NCI-H2029 (cell line): ENCODE measurements at places on chromosomes 12 and 14.
A peak's percentile ranks its signal among the peaks of the same experiment; 100 is the strongest.

GRCh38 chr12:106269150-106269771 is 21.4 kb upstream of the CKAP4 start:
- no peak for DNase-seq

DNA sequence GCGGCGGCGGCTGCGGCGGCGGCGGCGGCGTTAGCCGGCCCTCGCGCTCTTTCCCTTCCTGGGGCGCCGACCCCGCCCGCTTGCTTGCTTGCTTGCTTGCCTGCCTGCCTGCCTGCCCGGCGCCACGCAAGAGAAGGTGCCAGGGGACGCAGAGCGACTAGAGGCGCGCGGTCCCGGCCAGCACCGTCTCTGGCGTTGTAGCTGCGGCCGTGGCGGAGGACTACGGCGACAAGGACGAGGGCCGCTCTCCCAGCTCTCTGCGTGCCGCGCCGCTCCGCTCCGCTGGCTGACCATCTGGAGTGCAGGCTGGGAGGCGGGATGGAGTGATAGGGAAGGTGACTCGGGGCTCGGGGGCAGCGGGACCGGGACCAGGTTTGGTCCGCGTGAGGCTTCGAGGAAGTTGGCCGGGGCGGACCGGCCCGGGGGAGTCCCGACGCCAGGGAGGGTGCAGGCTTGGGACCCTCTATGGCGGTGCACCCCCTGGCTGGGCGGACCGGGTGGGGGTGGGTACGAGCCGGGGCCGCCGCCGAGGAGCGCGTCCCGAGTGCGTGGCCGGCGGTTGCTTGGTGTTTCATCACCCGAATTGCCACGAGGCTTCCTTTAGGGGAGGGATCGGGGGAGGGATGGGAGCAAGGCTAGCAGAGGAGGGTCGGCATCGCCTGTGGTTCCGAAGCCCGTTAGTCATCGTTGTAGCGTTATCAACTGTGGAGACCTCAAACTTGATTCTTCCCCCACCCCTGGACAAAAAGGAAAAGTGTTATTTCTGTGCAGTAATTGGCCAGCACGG is 471 bp downstream of the XPOT start:
- peak; percentile 54 for DNase-seq

- DNase-seq = no peak
These were observed 23.3 kb upstream of the SLC6A12 start for GRCh38 chr12:237026-237815.

- DNase-seq = no peak
These were observed 50.2 kb upstream of the NID2 start for GRCh38 chr14:52119030-52119429.

GRCh38 chr12:101759396-101760047 is 20.3 kb upstream of the SYCP3 start:
- DNase-seq = peak; percentile 49

GRCh38 chr14:51482102-51482501 is 169.6 kb upstream of the FRMD6 start:
- DNase-seq = no peak

GRCh38 chr12:78338054-78338785 is 507.5 kb downstream of the NAV3 start:
- no peak for DNase-seq

GRCh38 chr14:101518611-101519473 is 42.5 kb upstream of the DIO3 start:
- DNase-seq = no peak

- DNase-seq = no peak
These were observed 11.0 kb upstream of the AEBP2 start for GRCh38 chr12:19428246-19428645.

GRCh38 chr14:76647697-76648298 is 113.5 kb upstream of the VASH1 start:
- DNase-seq = peak; percentile 27

DNA sequence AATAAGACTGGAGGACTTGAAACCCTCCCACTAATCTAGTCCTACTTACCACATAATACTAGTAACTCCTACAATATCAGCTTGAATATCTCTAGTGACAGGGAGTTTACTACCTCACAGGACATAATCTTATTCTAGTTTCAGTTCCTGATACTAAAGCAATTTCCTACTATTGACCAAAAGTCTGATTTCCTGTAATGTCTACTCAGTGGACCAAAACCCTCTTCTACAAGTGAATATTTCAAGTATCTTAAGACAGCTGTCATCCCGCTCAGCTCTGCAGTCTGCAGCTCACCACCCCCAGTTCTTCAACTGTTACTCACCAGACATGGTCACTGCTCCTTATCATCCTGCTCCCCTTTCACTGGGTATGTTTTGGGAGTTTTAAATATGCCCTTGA is 70.8 kb upstream of the TMCC3 start:
- no peak for DNase-seq

- DNase-seq = no peak
These were observed 88.1 kb downstream of the ITPR2 start for GRCh38 chr12:26744697-26745440.

DNA sequence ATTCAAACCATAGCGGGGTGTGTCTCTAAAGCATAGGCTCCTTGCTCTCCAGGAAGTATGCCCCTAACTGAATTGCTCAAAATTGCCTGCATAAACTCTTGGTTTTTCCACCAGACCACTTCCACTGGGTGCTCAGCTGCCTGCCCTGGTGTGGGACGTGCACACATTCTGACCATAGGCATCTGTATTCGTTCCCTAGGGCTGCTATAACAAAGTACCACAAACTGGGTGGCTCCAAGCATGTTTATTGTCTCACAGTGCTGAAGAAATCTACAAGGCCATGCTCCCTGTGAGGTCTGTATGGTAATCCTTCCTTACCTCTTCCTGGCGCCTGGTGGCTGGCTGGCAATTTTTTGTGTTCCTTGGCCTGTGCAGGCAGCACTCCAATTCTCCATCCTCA is 16.4 kb upstream of the GALNT6 start:
- no peak for DNase-seq

DNA sequence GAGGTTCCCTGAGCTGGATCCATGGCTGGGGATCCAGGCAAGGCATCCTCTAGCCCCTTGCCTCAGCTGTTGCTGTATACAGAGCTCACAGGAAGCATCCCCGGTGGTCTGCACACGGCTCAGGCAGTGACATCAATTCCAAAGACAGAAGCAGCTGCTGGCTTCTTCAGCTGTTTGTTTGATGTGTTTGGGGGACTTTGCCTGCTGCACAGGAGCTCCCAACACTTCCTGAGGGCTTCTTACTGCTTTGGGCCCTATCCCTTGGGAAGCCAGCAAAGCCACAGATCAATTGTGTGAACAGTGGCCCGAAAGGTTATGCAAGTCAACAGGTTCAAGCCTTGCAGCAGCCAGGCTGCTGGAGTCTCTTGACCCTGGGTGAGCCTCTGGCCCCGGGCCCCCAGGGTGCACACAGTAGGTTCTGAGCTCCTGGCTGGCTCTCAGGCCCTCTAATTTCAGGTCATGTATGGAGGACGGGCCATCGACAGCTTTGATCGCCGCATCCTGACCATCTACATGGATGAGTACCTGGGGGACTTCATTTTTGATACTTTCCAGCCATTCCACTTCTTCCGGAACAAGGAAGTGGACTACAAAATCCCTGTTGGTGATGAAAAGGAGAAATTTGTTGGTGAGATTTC is 42.6 kb downstream of the CCDC92 start:
- DNase-seq = no peak

- DNase-seq = no peak
These were observed 25.7 kb downstream of the TBC1D15 start for GRCh38 chr12:71865166-71865713.

DNA sequence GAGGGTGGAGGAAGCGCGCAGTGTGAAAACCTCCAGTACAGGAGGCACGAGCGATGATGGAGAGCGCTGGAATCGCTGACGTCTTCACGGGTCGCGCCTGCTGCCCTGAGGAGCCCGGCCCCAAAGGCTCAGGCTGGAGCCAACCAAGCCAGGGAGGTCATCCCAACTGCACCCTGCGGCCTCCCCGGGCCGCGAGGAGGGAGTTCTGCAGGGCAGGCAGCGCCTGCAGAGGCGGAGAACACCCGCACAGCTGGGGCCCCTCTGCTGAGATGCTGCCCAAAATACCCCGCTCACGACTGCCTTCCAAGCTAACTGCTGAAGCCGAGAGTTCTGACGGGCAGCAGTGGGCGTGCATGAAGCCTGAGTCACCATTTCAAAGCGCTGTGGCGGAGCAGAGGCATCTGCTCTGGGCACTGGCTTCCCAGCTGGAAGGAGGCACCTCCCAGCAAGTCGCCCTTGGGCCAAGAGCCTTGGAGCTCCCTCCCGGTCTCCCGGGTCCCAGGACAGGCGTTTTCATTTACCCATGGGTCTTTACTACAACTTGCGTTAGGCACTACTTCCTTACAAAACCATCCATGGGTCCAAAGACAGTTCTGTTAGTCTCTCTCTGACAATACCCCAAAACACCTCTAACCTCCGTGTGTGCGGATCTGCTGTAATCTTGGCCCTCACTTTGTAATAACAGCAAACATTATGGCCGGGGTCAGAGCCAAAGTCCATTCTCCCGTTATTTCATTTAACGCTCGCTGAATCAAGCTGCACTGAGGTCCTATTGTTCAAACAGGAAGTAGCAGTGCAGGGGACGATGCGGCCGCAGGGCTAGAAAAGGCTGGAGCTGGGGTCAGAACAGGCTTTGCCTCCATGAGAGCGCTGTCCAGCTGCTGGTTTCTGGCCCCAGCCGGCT is 60.1 kb upstream of the RIMBP2 start:
- DNase-seq = no peak
